ENCODE measurements at places on chromosomes 2 and 18. TPM values are rescaled to one million over a fixed set of nuclear protein-coding genes. Genes with fewer than 3 reads are reported as not detected.
A peak's percentile ranks its signal among the peaks of the same experiment; 100 is the strongest.

C2orf15 gene
- polyA plus RNA-seq = 2.2 TPM

CAPN14 gene
- 0.36 TPM for polyA plus RNA-seq

DNA sequence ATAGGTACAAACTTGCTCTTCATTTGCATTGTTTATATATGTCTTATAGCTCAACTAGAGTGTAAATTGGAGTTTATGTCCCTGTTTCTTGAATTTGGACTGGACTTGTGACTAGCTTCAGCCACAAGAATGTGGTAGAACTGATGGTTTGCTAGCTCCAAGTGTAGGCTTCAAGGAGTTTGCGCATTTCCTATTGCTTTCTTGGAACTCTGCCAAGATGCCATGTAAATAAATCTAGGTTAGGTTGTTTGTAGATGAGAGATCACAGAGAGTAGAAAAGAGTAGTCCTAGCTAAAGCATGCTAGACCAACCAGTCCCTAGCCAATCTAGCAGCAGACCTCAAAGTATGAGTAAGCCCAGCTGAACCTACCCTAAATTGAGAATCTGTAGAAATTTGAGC, 183.0 kb upstream of the CYP26B1 start:
- no peak for DNase-seq

DNA sequence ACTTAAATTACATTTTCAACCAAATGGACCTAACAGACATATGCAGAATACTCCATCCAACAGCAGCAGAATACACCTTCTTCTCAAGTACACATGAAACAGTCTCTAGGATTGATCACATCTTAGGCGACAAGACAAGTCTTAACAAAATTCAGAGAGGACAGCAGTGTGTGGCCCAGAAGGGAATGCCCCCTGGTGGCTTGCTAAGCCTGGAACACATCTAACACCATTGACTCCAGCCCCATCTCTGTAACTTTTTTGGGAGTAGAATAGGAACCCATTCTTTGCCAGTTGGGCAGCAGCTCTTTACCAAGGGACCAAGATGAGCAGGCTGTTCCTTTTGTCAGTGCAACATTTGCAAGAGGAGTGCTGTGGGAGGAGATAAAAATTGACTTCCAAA, 249.9 kb downstream of the PLCL1 start:
- DNase-seq = no peak

MAIP1 gene
- 41.4 TPM for polyA plus RNA-seq

- no peak for DNase-seq
Measured at GRCh38 chr2:157901325-157901724, 25.2 kb upstream of the ACVR1 start.

DNA sequence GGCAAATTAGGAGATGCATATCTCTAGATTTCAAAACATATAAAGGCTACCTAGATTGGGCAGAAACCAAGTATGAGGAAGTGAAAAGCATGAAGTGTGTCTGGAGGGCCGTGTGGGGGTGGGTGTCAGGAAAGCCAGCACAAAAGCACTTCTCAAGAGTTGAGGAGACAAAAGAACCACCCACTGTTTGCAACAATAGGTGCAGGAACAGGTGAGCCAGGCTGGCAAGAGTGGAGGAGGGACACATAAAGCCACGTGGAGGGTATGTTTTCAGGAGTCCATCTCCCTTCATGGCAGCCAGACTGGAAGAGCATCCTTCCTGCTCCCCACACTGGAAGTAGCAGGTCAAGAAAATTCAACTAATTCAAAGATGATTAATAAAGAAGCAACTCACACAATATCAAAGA, 96.4 kb downstream of the CERS6 start:
- DNase-seq = peak; percentile 63

- DNase-seq = no peak
Measured at GRCh38 chr2:10202131-10202665, 79.7 kb downstream of the RRM2 start.

TUBA4B gene
- not detected for polyA plus RNA-seq

GRCh38 chr18:22471546-22472131, 53.9 kb upstream of the CTAGE1 start:
- no peak for DNase-seq

All from GM12878 (cell line).